ENCODE measurements at places on chromosomes 5 and 9. TPM values are rescaled to one million over a fixed set of nuclear protein-coding genes. Genes with fewer than 3 reads are reported as not detected.

The CCDC152 gene
- total RNA-seq = 4.0 TPM

The NELFB gene
- 42.9 TPM for total RNA-seq

The TTC16 gene
- total RNA-seq = 23.0 TPM

The PCDHB3 gene
- total RNA-seq = not detected

- DNase-seq = no peak
These were observed 137.1 kb upstream of the SMIM23 start for GRCh38 chr5:171648279-171649074.

DNA sequence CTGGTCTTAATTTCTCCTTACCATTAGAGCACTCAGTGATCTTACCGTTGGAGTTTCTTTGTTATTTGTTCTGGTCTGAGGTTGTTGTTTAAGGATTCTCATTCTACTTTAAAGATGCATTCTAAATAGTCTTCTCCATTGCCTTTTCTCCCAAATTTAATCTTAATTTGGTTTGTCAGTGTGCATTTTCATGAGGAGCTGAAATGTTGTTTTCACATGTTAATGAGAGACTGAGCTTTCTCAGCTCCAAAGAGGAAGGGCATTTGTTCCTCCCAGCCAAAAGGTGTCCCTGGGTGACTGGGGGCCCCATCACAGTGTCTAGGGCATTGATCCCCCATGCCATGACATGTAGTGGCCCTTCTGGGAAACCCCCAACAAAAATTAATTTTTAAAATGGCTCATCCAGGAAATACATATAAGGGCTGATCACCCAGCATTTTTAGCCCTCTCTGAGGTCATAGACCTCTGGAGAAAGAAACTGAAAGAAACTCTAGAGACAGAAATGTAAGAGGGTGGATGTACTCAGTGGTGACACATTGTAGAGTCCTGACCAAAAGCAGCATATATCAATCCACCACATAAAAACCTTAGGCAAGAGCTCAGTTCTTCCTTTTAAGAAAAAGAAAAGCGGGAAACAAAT, 240.4 kb upstream of the RAI14 start:
- no peak for DNase-seq

DNA sequence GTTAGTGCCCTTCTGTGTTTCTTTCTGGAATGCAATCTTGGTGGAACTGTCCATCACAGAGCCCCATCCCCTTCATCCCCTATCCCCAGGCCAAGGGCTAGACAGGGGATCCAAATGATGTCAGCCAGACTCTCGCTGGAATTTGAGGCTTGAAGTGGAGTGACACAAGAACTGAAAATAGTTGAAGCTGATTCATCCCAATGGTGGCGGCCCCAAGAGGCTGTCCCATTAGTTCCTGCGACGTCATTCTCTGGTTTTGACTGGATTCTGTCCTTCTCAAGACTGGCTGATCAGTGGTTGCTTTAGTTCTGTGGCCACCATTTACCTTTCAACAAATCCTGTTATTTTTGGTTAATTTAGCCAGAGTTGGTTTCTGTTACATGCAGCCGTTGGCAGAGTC, 59.9 kb downstream of the SUB1 start:
- no peak for DNase-seq

GRCh38 chr9:124743686-124744348, 27.3 kb downstream of the NR6A1 start:
- no peak for DNase-seq

DNA sequence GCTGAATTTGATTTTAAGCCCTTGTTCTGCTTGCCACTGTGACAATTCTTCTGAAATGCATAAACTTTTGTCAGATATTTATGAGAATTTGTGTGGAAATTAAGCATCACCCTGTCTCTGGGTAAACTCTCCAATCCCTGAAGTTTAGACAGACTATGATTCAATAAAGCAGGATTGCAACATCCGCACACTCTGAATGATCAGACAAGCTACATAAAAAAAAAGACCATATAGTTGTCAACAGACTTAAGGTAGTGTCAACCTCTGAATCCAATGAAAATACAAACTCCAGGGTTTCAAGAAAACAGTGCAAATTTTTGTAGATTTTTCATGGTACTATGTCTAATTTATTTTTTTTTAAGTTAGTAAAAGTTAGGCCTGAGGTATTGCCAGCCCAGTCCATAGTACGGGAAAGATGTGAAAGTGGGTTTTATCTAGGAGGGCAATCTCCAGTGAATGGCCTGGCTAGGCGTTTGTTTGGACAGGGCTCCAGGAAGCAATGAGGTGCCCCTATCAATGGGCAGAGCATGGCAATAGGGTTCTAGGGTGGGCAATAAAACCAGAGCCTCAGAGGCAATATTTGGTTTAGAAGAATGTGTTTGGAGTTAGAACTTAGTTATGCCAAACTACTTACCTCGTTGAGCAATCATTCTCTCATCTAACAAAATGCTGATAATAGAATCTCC, 762.6 kb upstream of the SEMA6A start:
- no peak for DNase-seq

- DNase-seq = no peak
These were observed 535.0 kb upstream of the CDH18 start for GRCh38 chr5:20522905-20523482.

DNA sequence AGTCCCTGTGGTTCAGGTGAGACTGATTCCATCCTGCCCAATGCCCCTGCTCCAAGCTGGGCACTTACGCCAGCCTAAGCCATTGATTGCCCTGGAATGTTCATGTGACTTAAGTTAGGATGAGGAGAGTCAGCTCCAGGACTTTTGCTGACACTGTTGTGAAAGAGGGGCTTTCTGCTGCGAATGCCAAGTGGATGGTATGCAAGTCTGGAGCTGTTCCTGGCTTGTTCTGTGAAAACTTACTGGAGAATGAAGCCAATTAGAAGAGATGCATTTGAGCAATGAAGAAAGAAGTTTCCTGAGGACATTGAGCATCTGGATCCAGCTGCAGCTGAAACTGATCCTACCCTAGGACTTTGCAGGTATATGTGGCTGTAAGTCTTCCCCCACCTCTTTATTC, 61.2 kb upstream of the ZFR start:
- DNase-seq = no peak

GRCh38 chr5:82218374-82219156, 59.6 kb downstream of the RPS23 start:
- no peak for DNase-seq

DNA sequence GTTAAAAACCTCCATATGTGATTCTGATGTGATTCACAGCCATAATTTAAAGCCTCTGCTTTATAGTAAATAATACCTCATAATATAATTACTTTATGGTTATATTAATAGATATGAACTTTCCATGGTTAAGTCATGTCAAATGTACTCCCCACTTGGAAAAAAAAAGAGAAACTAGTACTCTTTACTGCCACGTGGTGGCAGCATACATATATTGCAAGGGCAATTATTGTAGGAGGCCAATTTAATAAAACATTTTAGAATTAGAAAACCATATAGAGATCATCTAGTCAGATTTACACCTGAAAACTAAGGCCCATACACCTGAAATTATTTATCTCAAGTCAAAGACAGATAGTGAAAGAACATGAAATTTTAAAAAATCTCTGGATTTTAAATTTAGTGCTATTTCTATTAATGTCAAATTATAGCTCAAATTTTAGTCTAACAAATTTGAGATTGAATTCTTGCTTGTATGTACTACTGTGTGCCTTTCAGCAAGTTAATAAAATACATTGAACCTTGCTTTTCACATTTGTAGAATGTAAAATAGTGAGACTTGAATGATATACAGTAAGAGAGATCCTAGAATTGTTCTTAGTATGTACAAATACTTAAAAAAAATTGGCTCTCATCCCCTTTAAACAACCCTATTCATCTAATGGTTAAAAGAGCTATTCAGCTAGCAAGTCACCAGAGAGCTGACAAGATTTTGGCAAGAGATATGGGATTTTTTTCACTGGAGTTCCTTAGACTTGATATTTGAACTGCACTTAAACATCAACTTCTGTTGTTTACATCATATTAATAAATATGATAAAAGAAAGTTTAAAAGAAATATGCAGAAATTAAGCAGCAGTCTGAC, 603.8 kb downstream of the TLE4 start:
- peak; percentile 36 for DNase-seq

- DNase-seq = no peak
These were observed 31.7 kb upstream of the MEIKIN start for GRCh38 chr5:131977212-131977604.

DNA sequence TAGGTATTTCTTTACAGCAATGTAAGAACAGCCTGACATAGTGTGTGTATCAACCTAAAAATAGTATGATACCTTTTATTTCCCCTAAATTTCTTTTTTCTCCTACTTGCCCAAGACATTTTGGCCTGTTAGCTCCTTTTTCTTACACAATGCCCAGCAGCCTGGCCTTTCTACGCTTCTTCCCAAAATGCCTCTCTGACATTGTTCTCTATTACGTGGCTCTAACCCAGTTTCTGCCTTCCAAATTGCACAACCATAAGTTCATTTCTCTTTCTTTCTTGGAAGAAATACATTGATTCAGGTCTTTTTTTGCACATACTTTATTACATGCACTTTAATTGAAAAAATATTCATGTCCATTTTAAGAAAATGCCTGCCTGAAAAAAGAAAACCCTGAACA, 408.2 kb downstream of the PRR16 start:
- DNase-seq = no peak

Data from natural killer cell (primary cell).